ENCODE measurements at places on chromosomes 3 and 15. TPM values are rescaled to one million over a fixed set of nuclear protein-coding genes. Genes with fewer than 3 reads are reported as not detected.
A peak's percentile ranks its signal among the peaks of the same experiment; 100 is the strongest.

GRCh38 chr15:82021992-82022391 lies 23.8 kb downstream of the MEX3B start:
- no peaks in the 10 kb centered on the region for H3K27me3 ChIP-seq
- no peak overlapping the region for H3K4me3 ChIP-seq
- DNase-seq: no peak
- no peaks in the 10 kb centered on the region for H3K36me3 ChIP-seq
- H3K27ac ChIP-seq: no peak overlapping the region

DNA sequence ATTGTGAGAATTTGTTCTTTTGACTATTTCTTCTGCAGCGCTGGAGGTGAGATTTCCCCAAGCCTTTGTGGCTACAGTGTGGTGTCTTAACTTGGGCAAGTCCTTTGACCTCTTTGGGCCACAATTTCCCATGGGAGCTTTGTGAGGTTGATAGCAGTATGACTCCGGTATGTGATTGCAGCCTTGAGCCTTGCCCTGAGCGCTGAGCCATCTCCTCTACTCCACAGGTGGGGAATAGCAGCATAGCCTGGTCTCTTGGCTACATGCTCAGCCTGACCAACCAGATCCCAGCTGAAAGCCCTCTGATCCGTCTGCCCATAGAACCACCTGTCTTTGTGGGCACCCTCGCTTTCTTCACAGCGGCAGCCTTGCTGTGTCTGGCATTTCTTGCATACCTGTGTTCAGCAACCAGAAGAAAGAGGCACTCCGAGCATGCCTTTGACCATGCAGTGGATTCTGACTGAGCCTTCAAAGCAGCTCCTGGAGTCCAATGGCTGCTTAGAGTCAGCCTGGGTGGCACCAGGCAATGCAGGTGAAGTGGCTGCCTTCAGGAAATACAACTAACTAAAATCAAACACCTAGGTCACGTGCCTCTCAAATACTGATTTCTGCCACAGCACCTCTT lies 30.0 kb upstream of the RPL14 start:
- H3K27ac ChIP-seq: no peak overlapping the region
- DNase-seq: no peak
- H3K27me3 ChIP-seq: no peaks in the 10 kb centered on the region
- no peak overlapping the region for H3K4me3 ChIP-seq
- H3K4me1 ChIP-seq: no peaks in the 10 kb centered on the region

GRCh38 chr15:74193299-74193718 lies 9.3 kb downstream of the STRA6 start:
- no peak overlapping the region for H3K4me3 ChIP-seq
- H3K27ac ChIP-seq: peak overlapping the region; percentile 59

DNA sequence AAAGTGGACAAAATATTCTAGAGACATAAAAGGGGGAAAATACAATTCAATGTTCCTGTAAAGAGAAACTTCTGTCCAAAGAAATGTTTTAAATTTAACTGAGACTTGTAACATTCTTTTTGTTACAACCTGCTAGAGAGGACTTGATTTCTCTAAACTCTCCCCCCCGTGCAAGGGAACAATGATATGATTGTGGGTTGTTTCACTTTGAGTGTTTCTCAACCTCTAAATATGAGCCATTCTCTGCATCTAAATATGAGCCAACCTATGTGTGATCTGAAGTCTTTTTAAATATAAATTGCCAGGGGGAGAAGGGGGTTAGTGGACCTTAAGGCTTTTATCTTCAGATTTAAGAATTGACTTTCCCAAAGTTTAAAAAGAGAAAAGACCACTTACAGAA lies 14.6 kb downstream of the ZNF860 start:
- no peak overlapping the region for H3K27ac ChIP-seq
- DNase-seq: no peak
- H3K27me3 ChIP-seq: no peaks in the 10 kb centered on the region
- H3K4me3 ChIP-seq: no peak overlapping the region
- no peaks in the 10 kb centered on the region for H3K4me1 ChIP-seq

Gene HRG
- total RNA-seq: not detected

DNA sequence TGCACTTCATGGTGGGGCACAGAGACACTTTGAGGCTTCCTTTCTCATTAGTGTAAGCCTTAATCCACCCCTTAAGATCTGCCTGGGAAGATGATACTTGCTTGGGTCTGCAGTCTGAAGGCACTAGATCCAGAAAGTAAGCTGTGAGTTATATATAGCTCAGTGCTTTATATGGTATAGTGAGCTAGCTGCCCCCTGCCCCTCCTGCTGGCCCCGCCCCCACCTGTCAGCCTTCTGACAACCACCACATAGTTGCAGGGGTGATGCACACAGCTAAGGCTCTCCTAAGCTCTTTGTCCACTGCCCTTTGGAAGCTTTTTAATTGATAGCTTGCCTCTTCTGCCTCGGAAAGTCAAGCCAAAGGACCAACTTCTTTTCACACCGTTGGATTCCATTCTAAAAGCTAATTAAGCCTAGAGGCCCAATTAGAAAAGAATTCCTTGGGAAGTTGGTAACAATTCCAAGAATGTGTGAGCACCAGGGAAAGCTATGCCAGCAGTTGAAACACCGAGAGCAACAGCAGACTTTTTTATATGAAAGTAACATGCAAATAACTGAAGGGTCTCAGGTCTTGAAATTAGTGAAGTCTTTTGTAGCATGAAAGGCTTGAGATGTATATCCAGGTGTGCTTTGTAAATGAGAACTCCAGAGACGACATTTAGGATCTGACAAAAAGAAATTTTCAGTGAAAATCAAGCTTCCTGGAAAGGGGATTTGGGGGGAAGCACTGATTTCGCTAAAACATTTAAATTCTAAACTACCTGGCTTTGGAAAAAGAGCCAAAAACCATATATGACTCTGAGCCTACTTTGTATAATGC lies 2.3 kb downstream of the TPM1 start:
- no peaks in the 10 kb centered on the region for H3K27me3 ChIP-seq
- peak; percentile 74 for DNase-seq
- peak overlapping the region; percentile 91 for H3K27ac ChIP-seq
- H3K36me3 ChIP-seq: peaks cover 73% of the 10 kb centered on the region

- DNase-seq: no peak
- H3K27me3 ChIP-seq: no peaks in the 10 kb centered on the region
- H3K4me3 ChIP-seq: no peak overlapping the region
- no peaks in the 10 kb centered on the region for H3K4me1 ChIP-seq
Measured at GRCh38 chr3:118550122-118550521, 484.5 kb downstream of the IGSF11 start.

DNA sequence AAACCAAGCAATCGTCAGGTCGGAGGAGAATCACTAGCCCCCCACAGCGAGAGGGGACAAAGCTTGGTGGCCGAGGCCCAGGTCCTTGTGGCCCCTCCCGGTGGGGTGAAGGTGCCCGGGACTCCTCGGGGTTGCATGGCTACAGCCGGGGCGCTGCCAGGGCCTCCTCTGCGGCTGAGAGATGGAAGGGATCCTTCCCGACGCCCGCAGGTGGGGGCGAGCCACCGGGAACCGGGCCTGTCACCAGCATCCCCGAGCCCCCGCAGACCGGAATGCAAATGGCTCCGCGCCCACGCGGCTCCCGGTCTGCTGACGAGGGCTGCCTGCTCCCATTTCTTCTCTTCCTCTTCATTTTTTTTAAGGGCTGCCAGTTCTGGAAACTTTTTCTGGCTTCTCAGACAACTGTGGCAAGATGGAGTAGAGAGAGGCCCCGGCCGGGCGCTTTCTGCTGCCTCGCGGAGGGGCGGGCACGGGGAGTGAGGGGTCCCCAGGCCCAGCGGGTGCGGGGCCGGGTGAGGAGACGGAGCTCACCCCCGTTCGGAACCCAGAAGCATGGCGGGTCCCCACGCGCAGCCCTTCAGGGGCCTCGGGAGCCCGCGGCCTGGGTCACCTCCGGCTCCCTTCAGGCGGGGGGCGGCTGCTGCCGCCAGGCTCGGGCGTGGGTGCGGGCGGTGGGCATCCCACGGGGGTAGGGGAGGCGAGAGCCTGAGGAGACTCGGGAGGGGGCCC lies 27.5 kb downstream of the MELTF start:
- H3K27ac ChIP-seq: no peak overlapping the region
- no peaks in the 10 kb centered on the region for H3K27me3 ChIP-seq
- no peak for DNase-seq
- H3K4me1 ChIP-seq: peaks cover 13% of the 10 kb centered on the region
- H3K4me3 ChIP-seq: peak overlapping the region; percentile 55
- H3K36me3 ChIP-seq: no peaks in the 10 kb centered on the region

Gene DUOXA2
- total RNA-seq: not detected

Gene LSMEM2
- total RNA-seq: not detected

DNA sequence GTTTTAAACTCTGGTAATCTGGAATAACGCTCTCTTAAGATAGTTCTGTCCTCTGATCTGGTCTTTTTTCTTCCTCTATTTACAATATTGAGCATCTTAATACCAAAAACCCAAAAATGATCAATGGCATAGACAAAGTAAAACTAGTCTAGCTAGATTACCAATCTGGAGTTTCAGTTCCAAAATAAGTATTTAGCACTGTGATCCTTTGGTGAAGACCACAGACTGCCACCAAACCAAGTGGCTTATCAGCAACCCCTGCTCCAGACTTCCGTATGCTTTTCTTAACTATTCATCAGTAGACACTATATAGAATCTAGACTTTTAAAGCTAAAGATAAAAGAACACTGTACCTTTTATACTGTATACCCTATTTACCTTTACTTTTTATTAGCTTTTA lies 35.5 kb upstream of the MAN2C1 start:
- no peak overlapping the region for H3K4me3 ChIP-seq
- H3K27ac ChIP-seq: no peak overlapping the region
- H3K4me1 ChIP-seq: no peaks in the 10 kb centered on the region
- H3K36me3 ChIP-seq: peaks cover 91% of the 10 kb centered on the region
- no peaks in the 10 kb centered on the region for H3K27me3 ChIP-seq

Gene ACOX2
- 0.41 TPM for total RNA-seq
